CD4-positive, alpha-beta T cell treated with Interleukin-15 for 4 hours (primary cell): ENCODE measurements at places on chromosomes 3 and 15.

DNA sequence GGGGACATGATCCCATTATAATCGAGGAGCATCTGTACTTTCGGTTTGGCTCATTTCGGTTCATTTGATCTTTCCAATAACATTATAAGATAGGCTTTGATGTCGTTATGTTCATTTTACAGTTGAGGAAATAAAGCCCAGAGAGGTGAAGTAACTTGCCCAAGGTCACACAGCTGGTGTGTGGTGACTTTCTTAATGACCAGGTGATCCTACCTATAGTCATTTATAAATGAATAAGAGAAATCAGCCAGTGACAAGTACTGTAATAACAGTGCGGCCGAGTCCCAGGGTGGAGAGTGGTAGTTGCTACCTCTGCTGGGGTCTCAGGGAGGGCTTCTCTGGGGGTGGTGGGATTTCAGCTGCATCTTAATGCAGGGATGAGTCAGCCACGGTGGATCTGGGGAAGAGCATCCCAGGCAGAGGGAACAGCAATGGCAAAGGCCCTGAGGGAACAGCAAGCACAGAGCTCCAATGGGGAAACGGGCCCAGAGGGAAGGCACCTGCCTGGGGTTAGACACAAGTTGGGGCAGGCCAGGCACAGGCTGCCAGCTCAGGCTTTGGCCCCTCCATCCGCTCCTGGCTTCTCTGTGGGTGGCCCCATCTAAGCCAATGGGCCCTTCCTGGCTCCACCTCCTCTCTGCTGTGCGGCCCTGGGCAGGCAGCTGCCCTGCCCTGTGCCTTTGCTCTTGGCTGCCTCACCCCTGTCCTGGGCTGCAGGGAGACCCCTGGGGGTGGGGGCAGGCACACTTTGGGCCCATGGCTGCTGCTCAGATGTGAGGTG lies 1.1 kb upstream of the FBLN2 start:
- no peak for DNase-seq

- no peak for DNase-seq
These were observed 379.6 kb downstream of the MECOM start for GRCh38 chr3:169283951-169284350.

DNA sequence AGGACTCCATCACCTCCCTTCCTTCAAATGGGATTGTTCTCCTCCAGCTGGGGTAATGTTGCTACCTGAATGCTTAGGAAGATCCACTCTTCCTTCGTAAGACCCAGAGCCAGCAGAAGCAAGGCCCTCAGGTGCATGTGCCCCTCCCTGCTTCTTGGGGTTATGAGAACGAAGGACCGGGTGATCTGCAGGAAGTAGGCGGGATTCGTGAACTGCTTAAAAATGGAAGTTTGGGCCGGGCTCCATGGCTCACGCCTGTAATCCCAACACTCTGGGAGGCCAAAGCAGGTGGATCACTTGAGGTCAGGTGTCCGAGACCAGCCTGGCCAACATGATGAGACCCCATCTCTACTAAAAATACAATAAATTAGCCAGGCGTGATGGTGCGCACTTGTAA lies 8.0 kb downstream of the TLR9 start:
- DNase-seq = peak; percentile 39

- DNase-seq = no peak
These were observed 171.3 kb upstream of the GADL1 start for GRCh38 chr3:31065765-31066164.

DNA sequence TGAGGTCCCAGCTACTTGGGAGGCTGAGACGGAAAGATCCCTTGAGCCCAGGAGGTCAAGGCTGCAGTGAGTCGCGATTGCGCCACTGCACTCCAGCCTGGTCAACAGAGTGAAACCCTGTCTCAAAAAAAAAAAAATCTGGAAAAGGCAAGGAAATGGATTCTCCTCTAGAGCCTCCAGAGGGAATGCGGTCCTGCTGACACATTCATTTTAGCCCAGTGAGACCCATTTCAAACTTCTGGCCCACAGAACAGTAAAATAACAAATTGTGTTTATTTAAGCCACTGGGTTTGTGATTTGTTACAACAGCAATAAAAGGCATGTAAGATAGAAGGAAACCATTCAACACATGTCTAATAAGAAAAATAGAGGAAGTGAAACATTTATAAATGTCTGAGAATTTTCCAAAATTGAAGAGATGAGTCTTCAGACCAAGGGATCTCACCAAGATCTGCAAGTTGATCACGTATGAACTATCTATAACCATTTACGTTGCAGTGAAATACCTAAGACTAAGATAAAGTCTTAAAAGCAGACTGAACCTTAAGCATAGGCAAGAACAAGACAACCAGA lies at the start of gene HTR3E:
Gene HTR3E, plus strand, starts transcription at position 254 of the 573 bp plus-strand sequence. CDS start 466 bp downstream, outside the sequence.
- DNase-seq = no peak

DNA sequence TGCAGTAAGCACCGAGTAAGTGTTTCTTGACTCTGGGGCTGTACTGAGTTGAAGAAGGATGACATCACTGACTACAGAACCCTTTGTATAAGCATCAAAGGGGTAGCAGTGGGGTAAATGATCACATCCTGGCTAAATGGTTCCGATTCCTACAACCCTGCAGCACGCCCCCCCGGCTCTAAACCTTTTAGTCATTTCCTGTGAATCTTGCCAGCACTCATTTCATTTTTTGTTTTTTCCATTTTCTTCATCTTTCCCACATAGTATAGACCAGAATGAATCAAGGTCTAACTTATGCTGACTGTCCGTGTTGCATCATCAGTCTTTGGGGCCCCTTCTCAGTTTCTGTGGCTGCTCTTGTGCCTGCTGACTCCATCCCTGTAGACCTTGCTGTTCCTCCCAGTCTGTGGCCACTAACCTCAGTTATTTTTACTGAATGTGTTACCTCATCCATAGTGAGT lies 383.1 kb upstream of the TPRG1 start:
- DNase-seq = peak; percentile 48

DNA sequence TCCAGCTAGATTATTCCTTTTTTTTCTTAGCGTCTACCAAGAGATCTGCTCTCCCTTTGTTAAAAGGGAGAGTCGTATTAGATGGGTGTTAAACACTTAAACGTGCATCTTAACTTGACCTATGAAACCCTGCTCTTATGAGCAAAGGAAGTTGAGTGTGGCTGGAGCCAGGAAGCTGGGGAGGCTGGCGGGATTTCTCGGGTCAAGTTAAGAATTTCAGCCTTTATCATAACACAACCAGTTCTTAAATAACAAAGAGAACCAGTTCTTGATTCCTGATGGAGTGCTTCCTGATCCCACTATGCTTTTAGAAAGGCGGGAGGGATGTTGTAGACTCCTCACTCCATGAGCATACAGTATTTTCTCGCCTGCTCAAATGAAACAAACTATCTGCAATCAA lies 215.1 kb downstream of the ITPR1 start:
- no peak for DNase-seq

- DNase-seq = peak; percentile 42
These were observed 3.3 kb downstream of the SCAMP2 start for GRCh38 chr15:74869726-74870407.

- DNase-seq = no peak
These were observed 11.6 kb downstream of the ADAMTS17 start for GRCh38 chr15:100330221-100330620.

GRCh38 chr3:46091741-46092701 lies 64.7 kb upstream of the XCR1 start:
- DNase-seq = no peak

GRCh38 chr3:33438881-33439545 lies 1.2 kb downstream of the UBP1 start:
- DNase-seq = no peak

DNA sequence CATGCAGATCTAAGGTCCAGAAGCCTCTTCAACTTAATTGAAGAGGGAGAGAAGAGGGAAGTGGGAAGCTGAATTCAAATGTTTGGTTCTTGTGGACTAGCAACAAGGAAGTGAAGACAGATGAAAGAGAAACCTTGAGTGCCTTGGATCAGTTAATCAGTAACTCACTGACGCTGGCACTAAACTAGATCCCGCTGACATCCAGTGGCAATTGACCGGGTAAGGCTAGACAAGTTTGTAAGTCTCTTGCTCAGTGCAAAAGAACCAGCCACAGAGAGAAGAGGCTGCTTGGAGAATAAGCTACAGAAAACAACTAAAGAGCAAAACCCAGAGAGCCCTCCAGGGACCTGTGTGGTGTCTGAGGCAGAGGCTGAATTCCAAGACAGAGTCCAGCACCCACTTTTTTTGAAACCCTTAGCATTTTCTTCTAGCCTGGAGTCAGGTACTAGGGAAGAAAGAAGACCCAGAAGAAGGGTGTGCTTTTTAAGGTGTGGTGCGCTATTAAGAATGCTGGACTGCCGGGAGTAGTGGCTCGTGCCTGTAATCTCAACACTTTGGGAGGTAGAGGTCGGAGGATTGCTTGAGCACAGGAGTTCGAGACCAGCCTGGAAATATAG lies 6.9 kb downstream of the PLCH1 start:
- DNase-seq = no peak

DNA sequence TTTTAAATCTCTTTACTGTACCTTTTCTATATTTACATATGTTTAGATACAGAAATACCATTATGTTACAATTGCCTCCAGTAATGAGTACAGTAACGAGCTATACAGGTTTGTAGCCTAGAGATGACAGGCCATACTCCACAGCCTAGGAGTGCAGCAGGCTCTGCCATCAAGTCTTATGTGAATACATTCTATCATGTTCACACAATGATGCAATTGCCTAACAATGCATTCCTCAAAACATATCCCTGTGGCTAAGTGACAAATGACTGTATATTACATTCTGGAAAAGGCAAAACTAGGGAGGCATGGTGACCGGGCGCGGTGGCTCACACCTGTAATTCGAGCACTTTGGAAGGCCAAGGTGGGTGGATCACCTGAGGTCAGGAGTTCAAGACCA lies 192.4 kb upstream of the IGF1R start:
- DNase-seq = no peak

GRCh38 chr15:67163180-67163579 lies 91.3 kb downstream of the AAGAB start:
- DNase-seq = no peak

- no peak for DNase-seq
These were observed 226.6 kb upstream of the TLE3 start for GRCh38 chr15:70324001-70324974.

- no peak for DNase-seq
These were observed 108.5 kb upstream of the EPHA6 start for GRCh38 chr3:96705895-96706294.

- DNase-seq = no peak
These were observed 36.3 kb upstream of the MEX3B start for GRCh38 chr15:82081914-82082762.

GRCh38 chr3:173013219-173013832 lies 127.7 kb downstream of the SPATA16 start:
- DNase-seq = no peak

GRCh38 chr3:181752202-181752671 lies 40.5 kb downstream of the SOX2 start:
- DNase-seq = no peak

- DNase-seq = no peak
These were observed 141.6 kb downstream of the CLSTN2 start for GRCh38 chr3:140076552-140076951.

DNA sequence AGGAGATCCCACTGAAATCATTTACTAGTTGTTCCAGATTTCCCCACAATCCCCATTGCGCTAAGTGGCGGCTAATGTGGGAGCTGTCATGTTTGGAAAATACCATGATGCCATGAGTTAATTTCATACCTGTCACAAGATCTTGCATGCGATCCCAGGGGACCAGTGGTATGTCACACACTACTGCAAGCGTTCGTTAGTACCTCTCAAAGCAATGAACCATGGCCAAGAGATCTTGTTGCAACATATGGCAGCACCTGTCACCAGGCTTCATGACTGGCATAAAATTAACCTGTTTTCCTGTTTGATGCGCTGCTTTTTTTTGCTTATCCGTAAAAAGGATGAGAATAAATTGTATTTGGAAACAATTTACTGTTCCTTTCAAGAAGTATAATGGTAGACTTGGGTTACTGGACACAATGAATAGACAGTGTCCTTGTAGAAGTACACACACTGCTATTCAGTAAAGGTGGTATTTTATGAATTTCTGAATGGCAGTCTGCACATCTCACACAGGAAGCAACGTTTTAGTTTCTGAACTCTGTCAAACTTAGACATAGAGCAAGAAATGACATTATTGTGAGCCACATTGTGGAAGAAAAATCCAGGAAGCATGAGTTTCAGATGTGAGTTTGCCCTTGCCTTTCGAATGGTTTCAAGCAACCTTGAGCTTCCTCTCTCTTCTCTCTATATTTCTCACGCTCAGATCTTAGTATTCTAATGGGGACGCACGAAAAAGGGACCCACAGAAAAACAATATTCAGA lies 81.9 kb downstream of the CHL1 start:
- DNase-seq = no peak

DNA sequence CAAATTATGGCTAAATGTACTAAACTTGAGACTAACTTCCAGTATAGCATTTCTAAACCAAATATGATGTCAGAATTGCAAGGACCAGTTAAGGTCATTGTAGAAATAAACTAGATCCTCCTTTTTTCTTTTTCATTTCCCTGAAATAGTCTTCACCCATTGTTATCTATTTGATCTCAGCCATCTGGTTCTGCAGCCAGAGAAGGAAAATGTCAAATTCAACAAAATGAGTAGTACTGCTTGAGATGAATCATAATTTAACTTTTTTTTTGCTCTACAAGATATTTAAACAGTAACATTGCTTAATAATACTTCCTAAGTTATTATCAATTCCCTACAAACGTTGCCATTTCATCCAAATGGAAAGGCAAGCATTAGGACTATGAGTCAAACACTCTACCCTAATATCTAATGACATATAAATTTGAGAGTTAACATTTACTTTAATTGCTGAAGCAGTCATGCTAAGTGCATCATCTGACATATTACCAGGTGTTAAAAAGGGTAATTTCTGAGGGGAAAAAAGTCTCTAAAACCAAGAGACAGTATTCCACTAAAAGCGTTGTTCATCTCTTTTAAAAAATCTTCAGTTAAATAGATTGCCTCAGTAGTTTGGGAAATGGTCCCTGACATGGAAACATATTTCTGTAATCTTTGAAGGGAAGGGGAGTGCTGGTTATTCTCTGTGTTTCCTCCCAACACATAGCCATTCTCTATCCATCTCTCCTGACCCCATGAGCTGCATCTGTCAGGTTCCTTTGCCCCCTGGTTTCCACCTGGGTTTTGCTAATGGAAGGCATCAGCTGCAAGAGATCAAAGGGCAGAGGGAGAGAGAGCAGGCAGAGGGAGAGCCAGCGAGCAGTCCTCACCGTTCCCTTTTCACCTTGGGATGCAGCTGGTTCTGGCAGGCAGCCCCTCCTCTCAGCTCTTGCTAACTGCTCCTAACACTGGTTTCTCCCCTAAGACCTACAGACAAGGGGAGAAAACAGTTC lies 138.5 kb downstream of the ARPP21 start:
- no peak for DNase-seq

- DNase-seq = peak; percentile 71
These were observed 10.2 kb downstream of the EDEM1 start for GRCh38 chr3:5197470-5198312.

GRCh38 chr3:188255190-188255589 lies 101.2 kb downstream of the LPP start:
- DNase-seq = no peak

GRCh38 chr3:157075693-157076420 lies 84.1 kb downstream of the CCNL1 start:
- no peak for DNase-seq

GRCh38 chr3:115828401-115828800 lies 205.1 kb downstream of the GAP43 start:
- DNase-seq = no peak
